ENCODE measurements at places on chromosomes 13 and 19. TPM values are rescaled to one million over a fixed set of nuclear protein-coding genes. Genes with fewer than 3 reads are reported as not detected.

The OR7D2 gene
- not detected for total RNA-seq

The SPTBN4 gene
- 0.39 TPM for total RNA-seq

The TLE6 gene
- 5.4 TPM for total RNA-seq

The KLK12 gene
- total RNA-seq = not detected

- H3K27ac ChIP-seq = peak overlapping the region; percentile 73
- peak overlapping the region; percentile 84 for H3K4me3 ChIP-seq
- H3K36me3 ChIP-seq = peaks cover 28% of the 10 kb centered on the region
- peaks cover 11% of the 10 kb centered on the region for H3K4me1 ChIP-seq
Observed at GRCh38 chr19:50050406-50051227, 24.8 kb downstream of the ZNF473 start.

DNA sequence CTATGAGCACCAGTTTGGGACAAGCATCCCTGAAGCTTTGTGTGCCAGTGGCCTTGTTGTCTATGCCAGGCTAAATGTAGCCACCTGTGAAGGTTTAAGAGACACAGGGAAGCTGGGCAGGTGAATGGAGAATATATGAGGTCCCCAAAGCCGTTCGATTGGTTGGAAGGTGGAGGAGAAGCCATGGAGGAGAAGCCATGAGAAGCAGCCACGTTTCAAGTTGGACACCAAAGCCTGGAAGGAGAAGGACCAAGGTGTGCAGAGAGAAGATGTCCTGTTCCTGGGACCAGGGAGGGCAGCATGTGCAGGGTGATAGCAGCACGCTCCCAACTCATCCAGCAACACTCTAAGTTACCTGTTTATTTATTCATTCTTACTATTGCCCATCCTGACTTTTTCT is 432.3 kb upstream of the TSHZ3 start:
- no peak overlapping the region for H3K4me3 ChIP-seq
- no peak for DNase-seq
- H3K4me1 ChIP-seq = no peaks in the 10 kb centered on the region
- H3K27ac ChIP-seq = no peak overlapping the region
- H3K27me3 ChIP-seq = no peaks in the 10 kb centered on the region

GRCh38 chr13:107832500-107833100 is 382.7 kb downstream of the LIG4 start:
- no peak overlapping the region for H3K4me3 ChIP-seq
- no peaks in the 10 kb centered on the region for H3K4me1 ChIP-seq
- DNase-seq = no peak
- no peak overlapping the region for H3K27ac ChIP-seq
- no peaks in the 10 kb centered on the region for H3K36me3 ChIP-seq

DNA sequence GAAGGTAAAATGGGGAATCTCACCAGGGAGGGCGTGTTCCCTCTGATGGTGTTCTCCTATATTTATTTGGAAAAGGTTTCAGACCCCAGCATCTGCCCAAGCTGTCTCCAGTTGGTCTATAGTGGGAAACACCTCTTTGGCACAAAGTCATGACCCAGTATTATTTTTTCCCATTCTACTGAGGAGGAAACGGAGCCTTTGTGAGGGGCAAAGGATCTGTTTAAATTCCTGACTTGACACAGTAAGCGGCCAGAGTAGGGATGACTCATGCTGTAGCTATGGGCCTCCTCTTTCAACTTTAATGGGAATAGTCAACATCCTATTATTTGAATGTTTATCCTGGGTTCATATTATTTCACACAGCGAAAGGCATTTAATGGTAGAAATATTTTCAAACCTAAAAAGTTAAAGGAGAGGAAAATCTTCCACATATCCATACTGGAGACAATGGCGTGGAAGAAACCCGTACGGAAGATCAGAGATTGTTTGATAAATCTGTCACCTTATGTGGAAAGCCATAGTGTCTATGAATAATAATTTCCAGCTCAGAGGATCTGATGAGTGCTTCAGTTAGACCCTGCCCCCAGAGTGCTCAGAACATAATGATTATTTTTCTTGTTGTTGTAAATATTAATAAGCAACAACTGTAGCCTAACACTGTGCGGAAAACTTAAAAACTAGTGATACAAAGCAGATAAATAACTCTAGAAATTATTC is 126.0 kb downstream of the FOXO1 start:
- H3K27ac ChIP-seq = no peak overlapping the region
- no peak for DNase-seq
- no peaks in the 10 kb centered on the region for H3K27me3 ChIP-seq

DNA sequence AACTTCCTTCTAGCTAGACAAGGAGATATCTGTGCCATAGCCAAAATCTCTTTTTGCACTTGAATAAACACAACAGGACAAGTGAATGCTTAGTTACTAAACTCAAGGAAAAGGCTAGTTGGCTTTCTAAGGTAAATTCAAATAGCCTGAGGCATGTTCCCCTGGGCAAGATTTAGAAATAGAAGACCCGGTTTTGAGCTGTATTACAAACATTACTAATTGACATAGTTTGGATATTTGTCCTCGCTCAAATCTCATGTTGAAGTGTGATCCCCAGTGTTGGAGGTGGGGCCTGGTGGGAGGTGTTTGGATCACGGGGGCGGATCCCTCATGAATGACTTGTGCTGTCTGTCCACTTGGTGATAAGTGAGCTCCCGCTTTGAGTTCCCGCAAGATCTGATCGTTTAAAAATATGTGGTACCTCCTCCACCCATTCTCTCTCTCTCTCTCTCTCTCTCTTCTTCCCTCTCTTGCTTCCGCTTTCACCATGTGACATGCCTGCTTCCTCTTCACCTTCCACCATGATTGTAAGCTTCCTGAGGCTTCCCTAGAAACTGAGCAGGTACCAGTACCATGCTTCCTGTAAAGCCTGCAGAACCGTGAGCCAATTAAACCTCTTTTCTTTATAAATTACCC is 3.9 kb upstream of the KBTBD6 start:
- peaks cover 5% of the 10 kb centered on the region for H3K36me3 ChIP-seq
- DNase-seq = no peak
- H3K4me3 ChIP-seq = no peak overlapping the region
- no peaks in the 10 kb centered on the region for H3K27me3 ChIP-seq

DNA sequence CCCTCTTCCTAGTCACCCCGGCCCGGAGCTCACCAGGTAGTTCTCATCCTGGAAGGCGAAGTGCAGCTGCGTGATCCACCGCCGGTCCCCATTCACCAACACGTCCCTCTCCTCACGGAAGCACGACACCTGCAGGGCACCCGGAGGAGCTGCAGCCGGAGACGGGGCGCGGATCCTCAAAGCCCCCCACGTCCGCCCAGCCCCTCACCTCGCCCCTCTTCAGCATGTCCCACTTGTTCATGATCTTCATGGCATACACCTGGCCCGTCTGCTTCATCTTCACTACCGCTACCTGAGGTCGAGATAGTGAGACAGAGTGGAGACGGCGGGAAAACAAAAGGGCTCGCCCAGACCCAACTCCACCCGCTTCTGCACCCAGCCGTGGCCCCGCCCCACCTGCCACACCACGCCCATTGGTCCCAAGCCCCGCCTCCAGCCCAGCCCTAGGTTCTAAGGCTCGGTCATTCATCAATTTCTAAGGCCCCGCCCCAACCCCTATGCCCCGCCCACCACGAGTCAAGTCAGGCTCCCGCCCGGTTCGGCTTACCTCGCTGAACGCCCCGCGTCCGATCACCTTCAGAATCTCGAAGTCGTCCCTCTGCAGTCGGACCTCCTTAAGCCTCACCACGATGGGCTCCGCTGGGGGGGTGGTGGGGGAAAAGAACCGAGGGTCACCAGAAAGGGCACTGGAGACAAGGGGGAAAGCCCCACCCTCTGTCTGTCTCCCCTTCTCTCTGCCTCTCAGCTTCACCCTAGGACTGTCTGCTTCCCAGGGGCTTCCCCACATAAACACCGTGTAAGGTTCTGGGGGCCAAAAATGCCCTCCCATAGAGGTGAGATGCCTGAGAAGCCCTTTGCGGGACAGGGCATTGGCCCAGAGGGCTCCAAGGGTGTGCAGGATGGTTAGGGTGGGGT is 2.8 kb downstream of the DMPK start:
- H3K27ac ChIP-seq = no peak overlapping the region
- DNase-seq = peak; percentile 88
- peaks cover 38% of the 10 kb centered on the region for H3K27me3 ChIP-seq
- no peaks in the 10 kb centered on the region for H3K36me3 ChIP-seq
- peak overlapping the region; percentile 86 for H3K4me3 ChIP-seq

- DNase-seq = no peak
- no peak overlapping the region for H3K4me3 ChIP-seq
- H3K4me1 ChIP-seq = no peaks in the 10 kb centered on the region
- H3K36me3 ChIP-seq = no peaks in the 10 kb centered on the region
Observed at GRCh38 chr13:112215871-112216270, 148.9 kb downstream of the SOX1 start.

DNA sequence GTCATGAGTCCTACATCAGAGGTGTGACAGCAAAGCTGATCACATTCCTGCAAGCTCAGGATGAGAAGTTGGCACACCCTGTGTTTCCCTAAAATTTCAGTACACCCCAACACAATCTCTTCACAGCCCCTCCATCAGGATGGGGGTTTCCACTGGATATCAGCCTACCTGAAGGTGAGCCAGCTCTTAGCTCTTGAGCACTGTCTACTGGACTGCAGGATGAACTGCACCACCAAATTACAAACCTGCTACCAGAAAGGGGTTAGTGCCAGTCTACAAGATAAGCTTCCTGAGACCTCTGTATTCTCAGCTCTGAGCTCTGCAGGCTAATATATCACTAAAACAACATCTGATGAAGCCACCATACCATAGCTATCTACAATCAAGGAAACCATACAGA is 1616.2 kb upstream of the SPRY2 start:
- no peaks in the 10 kb centered on the region for H3K4me1 ChIP-seq
- DNase-seq = no peak
- H3K36me3 ChIP-seq = no peaks in the 10 kb centered on the region
- no peak overlapping the region for H3K27ac ChIP-seq
- no peaks in the 10 kb centered on the region for H3K27me3 ChIP-seq

DNA sequence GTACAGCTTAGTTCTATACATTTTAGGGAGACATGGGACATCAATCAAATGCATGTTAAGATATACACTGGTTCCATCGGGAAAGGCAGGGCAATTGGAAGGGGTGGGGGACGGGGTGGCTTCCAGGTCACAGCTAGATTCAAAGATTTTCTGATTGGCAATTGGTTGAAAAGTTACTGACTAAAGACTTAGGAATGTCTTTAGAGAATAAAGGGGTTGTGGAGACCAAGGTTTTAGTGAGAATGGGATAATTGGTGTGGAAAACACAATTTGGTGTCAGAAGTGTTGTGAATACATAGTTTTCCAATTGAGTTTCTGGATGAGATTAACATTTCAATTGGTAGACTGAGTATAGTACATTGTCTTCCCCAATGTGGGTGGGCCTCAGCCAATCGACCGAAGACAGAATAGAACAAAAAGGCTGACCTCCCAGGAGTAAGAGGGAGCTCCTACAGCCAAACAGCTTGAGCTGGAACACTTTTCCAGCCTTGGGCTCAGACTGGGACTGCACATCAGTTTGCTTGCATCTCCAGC is 988 bp upstream of the CCDC169 start:
- peaks cover 10% of the 10 kb centered on the region for H3K4me1 ChIP-seq
- no peaks in the 10 kb centered on the region for H3K36me3 ChIP-seq
- no peak for DNase-seq
- H3K27ac ChIP-seq = no peak overlapping the region

DNA sequence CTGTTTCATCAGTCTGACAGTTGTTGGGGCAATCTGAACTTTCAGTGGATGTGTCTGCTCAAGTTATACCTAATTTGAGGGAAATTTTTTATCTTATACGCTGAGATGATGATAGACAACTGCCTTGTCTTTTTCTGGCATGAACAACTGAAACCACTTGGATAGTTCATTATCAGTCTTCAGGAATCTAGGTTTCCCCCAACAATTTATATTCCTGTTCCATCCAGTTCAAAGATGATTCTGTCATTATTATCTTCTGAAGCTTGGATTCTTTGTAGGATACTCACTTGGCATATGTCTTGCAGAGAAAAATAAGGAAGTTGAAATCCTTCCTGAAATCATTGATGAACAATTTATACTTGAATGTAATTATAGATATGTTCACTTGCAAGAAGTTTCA is 193.7 kb downstream of the LMO7 start:
- H3K27ac ChIP-seq = no peak overlapping the region
- DNase-seq = no peak
- H3K4me3 ChIP-seq = no peak overlapping the region
- H3K36me3 ChIP-seq = peaks cover 13% of the 10 kb centered on the region
- no peaks in the 10 kb centered on the region for H3K27me3 ChIP-seq

DNA sequence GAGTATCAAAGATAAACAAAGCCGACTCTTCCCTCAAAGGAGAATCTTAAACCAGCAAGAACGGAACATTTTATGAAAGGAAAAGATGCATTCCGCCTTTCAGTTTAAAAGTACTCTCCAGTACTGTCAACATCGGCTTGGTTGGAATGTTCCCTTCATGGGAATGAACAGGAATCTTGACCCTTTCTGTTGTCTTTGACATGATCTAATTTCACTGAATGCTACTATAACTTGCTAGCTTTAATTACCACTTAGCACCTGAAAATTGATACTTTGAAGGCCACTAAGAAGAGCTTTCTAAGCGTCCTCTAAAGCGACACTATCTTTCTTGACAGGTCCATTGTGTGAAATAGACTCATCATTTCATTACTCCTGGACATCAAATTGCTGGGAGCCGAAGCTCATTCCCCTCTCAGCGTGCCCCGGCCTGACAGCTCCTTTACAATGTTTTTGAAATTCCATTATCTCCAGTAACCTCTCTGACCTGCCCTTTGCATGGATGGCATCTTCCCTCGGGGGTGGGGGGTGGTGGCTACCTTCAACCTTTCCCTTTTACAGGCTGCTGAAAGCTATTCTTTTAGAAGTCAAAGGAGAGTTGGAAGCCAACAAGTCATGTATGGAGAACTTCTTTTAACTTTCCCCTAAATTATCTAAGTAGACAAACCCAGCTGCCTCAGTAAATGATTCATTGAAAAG is 67.9 kb downstream of the EFNB2 start:
- H3K27ac ChIP-seq = no peak overlapping the region
- no peaks in the 10 kb centered on the region for H3K36me3 ChIP-seq
- no peaks in the 10 kb centered on the region for H3K27me3 ChIP-seq
- no peak for DNase-seq

GRCh38 chr19:6766357-6767080 is 716 bp downstream of the SH2D3A start:
- DNase-seq = no peak
- H3K4me3 ChIP-seq = peak overlapping the region; percentile 92
- H3K27me3 ChIP-seq = no peaks in the 10 kb centered on the region

GRCh38 chr19:36973021-36973843 is 57.1 kb downstream of the ZNF568 start:
- H3K4me3 ChIP-seq = peak overlapping the region; percentile 95
- H3K36me3 ChIP-seq = peaks cover 35% of the 10 kb centered on the region
- peak overlapping the region; percentile 92 for H3K27ac ChIP-seq
- H3K4me1 ChIP-seq = peaks cover 11% of the 10 kb centered on the region
- peak; percentile 83 for DNase-seq

DNA sequence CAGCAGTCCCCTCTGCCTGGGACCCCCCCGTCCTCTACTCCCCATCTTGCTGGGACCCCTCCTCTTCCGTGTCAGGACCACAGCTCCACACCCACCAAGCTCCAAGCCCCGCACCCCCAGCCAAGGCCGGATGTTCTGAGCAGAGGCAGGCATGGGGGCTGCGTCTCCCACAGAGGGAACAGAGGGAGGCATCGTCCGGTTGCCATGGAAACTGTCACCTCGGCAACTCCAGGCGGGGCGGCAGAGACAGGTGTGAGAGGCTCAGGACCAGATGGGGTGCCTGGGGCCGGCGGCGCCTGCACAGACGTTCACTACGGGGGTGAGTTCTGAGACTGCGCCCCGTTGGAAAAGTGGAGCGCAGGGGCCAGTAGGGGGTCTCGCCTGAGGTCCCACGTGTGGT is 5.4 kb downstream of the RNU6-9 start:
- no peak overlapping the region for H3K4me3 ChIP-seq
- peaks cover 6% of the 10 kb centered on the region for H3K36me3 ChIP-seq
- no peaks in the 10 kb centered on the region for H3K27me3 ChIP-seq
